ENCODE measurements at places on chromosomes 5 and 9. TPM values are rescaled to one million over a fixed set of nuclear protein-coding genes. Genes with fewer than 3 reads are reported as not detected.

Gene MYOT
- total RNA-seq, result 15.9 TPM

Gene SHOC1
- not detected for total RNA-seq

Gene DNAJC21
- 44.5 TPM for total RNA-seq

Gene SLIT3
- total RNA-seq, result 32.4 TPM

Gene COL5A1
- total RNA-seq, result 407 TPM

Gene MAP3K1
- 69.9 TPM for total RNA-seq

Gene SYNPO
- total RNA-seq, result 10.1 TPM

Gene IFNK
- not detected for total RNA-seq

Gene SUSD3
- 2.4 TPM for total RNA-seq

Gene STXBP1
- total RNA-seq, result 237 TPM

Gene F2RL1
- 4.2 TPM for total RNA-seq

Gene PDGFRB
- total RNA-seq, result 181 TPM

Gene STKLD1
- 1.3 TPM for total RNA-seq

Gene TYRP1
- total RNA-seq, result 326 TPM

Gene MCTP1
- total RNA-seq, result 44.5 TPM

Gene PCDHGA11
- 19.0 TPM for total RNA-seq

Gene CXCL14
- 63.1 TPM for total RNA-seq

Gene GBGT1
- total RNA-seq, result 10.4 TPM

Gene SPATA6L
- total RNA-seq, result 4.7 TPM

Gene SPINK6
- not detected for total RNA-seq

Gene CHSY3
- 25.1 TPM for total RNA-seq

Gene NCS1
- total RNA-seq, result 29.7 TPM

Gene SEMA5A
- 69.0 TPM for total RNA-seq

Gene GRXCR2
- not detected for total RNA-seq

Gene HACD4
- 5.1 TPM for total RNA-seq

Gene SOX30
- 0.16 TPM for total RNA-seq

Gene TGFBR1
- 75.1 TPM for total RNA-seq

Gene PPIC
- 31.6 TPM for total RNA-seq

Gene ELAVL2
- total RNA-seq, result 37.8 TPM

Gene IGFBPL1
- 11.7 TPM for total RNA-seq

Gene FUBP3
- 72.3 TPM for total RNA-seq

Gene CTNND2
- 37.3 TPM for total RNA-seq

Gene AGXT2
- total RNA-seq, result not detected

Gene NDFIP1
- 119 TPM for total RNA-seq

Gene CDH6
- total RNA-seq, result 36.2 TPM

Gene IFNB1
- not detected for total RNA-seq

Gene PCDHGC4
- 25.1 TPM for total RNA-seq

Gene CDK5RAP2
- 70.0 TPM for total RNA-seq

Gene PGGT1B
- total RNA-seq, result 22.5 TPM

Gene PTPN3
- 5.6 TPM for total RNA-seq

Gene WDR38
- not detected for total RNA-seq

Gene STPG3
- not detected for total RNA-seq

Gene MAMDC4
- 8.2 TPM for total RNA-seq

Gene HTR4
- 0.27 TPM for total RNA-seq

Gene ANKRD18B
- total RNA-seq, result 3.3 TPM

Gene ZNF366
- total RNA-seq, result 2.5 TPM

Gene NPR3
- 23.7 TPM for total RNA-seq

Gene ORM2
- not detected for total RNA-seq

Gene SV2C
- 3.1 TPM for total RNA-seq

Gene KIF3A
- total RNA-seq, result 49.0 TPM

Gene C5orf52
- total RNA-seq, result not detected

Gene BARHL1
- not detected for total RNA-seq

Gene TAF11L10
- total RNA-seq, result not detected

Gene HK3
- total RNA-seq, result 1.9 TPM

Gene CCNI2
- total RNA-seq, result 0.60 TPM

Gene ZNF454
- 21.7 TPM for total RNA-seq

All from camera-type eye (tissue), 1 donor.